ENCODE measurements at places on chromosomes 6 and 20.

DNA sequence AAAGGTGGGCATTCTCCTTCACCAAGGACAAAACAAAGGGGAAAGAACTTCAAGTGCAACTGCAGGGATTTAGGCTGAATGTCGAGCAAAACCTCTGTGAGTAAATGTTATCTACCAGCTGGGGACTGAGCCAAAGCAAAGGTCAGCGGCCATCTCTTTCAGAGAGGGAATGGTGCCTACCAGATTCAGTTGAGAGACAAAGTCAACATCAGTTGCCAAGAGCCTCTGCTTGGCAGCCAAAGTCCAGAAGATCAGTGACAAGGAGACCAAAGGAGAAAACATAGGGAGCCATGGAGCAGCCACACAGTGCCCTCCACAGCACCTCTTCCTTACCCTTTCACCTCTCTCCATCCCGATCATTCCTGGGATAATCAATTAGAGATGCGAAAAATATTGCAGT is 472.5 kb downstream of the KIF16B start:
- DNase-seq: no peak

GRCh38 chr20:39878320-39878719 is 810.7 kb downstream of the MAFB start:
- DNase-seq: no peak

DNA sequence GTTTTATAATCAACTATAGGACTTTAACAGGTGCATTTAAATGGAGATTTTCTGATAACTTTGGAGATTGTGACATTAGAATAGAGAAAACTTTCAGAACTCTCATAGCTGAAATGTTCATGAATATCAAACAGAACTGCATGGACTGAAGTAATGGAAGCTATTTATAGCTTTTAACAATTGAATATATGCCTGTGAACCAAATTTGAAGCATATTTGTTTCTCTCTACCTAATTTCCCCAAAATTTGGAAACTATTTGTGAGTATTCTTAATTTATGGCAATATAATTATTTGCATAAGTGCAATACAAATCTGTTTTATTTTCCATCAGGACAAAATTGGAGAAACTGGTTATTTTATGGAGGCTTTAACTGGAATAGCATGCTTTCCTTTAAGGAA is 96.6 kb downstream of the PLG start:
- no peak for DNase-seq

DNA sequence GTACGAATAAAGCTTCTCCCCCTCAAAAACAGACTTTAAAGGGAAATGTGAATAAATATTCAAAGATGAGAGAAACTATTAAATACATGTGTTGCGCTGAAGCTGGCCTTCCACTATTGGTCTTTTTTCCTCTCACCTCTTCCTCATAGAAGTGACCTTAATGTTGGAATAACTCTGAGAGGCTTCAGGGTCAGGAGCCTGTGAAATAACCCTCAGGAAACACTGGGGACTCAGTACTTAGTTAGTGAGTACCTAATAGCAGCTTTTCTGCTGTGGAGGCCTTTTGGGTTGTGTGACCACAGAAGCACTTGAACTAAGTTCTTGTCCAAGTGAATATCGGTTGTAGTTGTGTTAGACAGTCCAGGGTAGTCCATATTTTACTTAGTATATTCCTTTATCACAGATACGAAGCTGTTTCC is 799 bp upstream of the SHPRH start:
- DNase-seq: no peak

GRCh38 chr6:130787726-130788500 is 39.3 kb upstream of the SMLR1 start:
- no peak for DNase-seq

DNA sequence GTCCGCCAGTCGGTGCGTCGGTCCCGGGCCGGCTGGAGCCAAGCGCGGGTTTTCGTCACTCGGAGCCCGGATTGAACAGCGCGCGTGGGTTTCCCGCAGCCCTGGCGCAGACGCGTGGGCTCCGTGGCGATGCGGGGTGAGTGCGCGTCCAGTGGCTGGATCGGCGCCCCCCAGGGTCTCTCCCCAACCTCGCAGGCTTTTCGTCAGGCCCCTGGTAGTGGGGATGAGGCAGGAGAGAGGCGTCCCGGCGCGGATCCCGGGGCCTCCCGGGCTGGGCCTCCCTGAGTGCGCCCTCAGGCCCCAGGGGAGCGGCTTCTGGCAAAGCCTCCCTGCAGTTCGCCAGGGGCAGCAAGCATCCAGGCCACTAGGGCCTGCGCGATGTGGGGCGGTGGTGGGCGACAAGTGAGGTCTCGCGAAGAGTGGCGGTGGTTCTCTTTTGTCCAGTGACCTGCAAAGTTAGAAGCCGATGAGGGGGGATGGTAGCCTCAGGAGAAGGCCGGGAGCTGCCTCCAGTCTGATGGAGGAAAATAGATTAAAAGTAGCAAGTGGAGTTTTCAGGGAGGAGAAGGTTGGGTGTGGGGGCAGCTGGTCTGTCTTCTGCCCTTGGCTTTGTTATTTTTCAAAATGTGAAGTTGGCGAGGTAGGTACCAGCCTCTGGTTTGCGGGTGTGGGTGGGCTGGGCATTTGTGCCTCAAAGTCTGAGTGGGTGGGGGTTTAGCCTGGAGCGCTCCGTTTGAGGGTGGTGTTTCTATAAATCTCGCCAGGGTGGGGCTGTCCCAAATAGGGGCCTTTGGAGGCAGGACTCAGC is 1.6 kb downstream of the TOX2 start:
- DNase-seq: no peak

GRCh38 chr20:52494244-52494643 is 302.7 kb upstream of the ZFP64 start:
- DNase-seq: peak; percentile 11

DNA sequence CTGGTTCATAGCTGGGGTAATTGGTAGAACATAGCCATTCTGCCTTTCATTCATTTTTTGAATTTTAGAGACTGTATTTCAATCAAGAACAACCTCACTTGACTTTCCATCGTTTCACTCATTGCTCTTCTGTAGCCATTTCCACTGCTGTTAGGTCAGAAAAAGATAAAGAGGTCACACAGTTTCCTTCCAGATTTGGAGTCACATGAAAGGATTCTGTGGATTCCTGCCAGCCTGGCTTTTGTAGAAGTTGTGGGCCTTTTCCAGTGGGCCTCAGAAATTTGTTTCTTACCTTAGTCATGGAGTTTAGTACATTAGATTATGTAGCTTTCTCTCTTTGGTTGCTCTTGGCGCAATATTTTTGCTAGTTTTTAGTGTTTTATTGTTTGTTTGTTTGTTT is 157.8 kb downstream of the SASH1 start:
- DNase-seq: no peak

GRCh38 chr6:119887666-119888065 is 538.1 kb upstream of the MAN1A1 start:
- no peak for DNase-seq

- DNase-seq: peak; percentile 58
Observed at GRCh38 chr20:56429502-56429901, 17.4 kb downstream of the CASS4 start.

GRCh38 chr20:25066386-25066785 is 8.4 kb upstream of the ACSS1 start:
- no peak for DNase-seq

GRCh38 chr6:24897186-24897585 is 38.6 kb downstream of the RIPOR2 start:
- no peak for DNase-seq

DNA sequence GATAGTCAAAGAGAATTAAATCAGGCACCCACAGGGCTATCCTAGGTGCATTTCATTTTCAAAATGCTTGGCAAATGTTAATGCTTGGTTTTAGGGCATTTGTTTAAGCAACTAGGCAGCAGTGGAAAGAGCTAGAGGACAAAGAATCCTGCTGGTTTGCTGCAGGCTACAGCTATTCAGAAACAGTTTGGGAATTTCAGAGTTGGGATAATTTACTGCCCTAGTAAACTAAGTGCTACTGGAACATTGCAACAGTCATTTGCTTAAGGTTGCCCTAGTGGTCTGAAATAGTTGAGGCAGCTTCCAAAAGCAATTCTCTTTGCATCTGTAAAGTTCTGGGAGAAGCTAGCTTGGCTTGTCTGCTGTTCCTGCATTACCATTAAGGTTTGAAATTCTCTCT is 312.7 kb downstream of the LAMA2 start:
- DNase-seq: no peak

DNA sequence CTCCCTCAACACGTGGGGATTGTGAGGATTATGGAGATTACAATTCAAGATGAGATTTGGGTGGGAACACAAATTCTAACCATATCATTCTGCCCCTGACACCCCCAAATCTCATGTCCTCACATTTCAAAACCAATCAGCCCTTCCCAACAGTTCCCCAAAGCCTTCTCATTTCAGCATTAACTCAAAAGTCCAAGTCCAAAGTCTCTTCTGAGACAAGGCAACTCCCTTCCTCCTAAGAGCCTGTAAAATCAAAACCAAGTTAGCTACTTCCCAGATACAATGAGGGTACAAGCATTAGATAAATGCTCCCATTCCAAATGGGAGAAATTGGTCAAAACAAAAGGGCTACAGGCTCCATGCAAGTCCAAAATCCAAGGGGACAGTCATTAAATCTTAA is 39.6 kb upstream of the PLAGL1 start:
- no peak for DNase-seq

DNA sequence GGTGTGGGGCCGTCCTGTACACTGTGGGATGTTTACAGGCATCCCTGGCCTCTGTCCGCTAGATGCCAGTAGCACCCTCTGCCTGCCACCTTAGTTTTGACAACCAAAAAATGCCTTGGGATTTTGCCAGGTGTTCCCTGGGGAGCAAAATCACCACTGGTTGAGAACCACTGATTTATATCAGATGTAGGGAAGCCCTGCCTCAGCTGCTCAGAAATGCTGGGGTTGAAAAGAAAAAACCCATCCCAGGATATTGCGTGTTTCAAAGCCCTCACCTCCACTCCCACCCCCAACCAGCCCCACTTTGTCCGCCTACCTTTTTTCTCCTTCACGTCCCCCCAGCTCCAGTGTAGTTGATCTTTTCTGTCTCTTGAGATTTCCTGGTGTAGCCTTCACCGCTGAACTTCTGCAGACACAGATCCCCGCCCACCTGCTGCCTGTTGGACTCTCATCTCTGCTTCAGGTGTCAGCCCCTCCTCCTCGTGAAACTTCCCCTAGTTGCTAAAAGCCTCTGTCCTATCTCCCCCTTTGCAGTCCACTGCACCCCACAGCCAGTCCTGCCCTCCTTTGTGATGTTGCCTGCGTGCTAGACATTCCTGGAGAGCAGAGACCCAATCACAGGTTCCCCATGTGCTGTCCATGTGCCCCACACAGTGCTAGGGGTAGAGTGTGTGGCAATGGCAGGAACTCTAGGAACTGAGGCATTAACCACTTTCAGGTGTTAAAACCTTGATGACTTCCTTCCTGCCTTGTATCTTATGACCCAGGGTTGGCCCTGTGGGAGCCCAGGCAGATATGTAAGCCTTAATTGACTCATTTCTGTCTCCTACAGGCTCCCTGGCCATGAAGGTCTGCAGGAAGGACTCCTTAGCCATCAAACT is 98.9 kb downstream of the TBC1D7 start:
- DNase-seq: no peak

- DNase-seq: no peak
Observed at GRCh38 chr20:17644451-17644850, 37.6 kb downstream of the RRBP1 start.

DNA sequence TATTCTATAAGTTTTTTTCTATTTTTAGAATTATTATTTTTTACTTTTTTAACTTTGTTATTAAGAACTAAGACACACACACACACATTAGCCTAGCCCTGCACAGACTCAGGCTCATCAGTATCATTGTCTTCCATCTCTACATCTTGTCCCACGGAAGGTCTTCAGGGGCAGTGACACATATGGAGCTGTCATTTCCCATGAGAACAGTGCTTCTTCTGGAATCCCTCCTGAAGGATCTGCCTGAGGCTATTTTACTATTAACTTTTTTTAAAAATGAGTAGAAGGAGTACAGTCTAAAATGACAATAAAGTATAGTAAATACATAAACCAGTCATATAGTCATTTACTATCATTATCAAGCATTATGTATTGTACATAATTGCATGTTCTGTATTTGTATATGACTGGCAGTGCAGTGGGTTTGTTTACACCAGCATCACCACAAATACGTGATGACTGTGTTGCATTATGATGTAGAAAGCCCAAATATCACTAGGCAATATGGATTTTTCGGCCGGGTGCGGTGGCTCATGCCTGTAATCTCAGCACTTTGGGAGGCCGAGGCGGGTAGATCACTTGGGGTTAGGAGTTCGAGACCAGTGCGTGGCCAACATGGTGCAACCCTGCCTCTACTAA is 57.9 kb downstream of the HIVEP1 start:
- DNase-seq: no peak

- DNase-seq: no peak
Observed at GRCh38 chr6:22878706-22879105, 309.3 kb downstream of the HDGFL1 start.

DNA sequence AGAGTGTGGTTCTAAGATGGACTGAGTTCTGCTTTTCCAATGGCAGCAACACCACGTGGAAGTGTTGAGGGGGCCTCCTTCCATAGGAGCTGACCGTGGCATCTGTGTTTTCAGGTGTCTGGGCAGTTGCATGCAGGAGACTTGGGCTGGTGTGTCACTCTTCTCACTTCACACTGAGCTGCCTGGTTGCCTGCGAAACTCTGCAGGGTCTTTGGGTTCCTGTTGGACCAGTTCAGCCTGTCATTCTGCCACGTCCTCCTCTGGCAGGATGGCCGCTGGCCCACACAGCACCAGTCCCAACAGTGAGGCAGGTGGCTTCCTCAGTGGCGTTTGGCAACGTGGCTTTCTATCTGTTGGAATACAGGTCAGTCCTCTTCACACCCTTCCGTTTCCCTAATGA is 16.1 kb upstream of the UNC93A start:
- DNase-seq: no peak

DNA sequence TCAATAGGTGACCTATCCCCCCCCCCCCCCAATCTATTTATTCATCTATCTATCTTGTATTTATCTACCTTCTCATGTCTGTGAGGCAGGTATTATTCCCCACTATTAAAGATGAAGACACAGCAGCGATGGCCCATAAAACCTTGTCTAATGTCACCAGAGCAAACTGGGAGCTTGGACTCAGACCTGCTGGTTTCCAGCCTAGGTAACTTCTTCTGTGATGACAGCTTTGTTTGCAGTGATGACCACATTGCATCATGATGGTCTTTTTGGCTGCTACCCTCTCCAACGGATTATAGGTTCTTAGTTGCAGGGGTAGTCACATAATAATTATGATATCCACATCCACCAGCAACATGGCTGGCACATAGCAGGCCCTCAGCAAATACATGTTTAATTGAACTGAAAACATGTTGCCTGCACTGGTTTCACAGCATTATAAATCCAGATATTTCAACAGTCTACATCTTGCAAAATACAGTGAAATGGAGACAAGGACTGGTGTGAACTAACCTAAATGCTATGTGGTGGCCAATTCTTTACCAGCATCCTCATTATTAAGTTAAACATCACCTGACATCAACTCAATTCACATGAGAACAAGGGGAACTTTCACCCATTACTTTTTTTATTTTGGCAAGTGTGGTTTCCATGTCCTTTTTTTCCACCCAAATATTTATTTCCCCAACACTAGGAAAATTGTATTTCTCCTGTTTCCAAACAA is 712.5 kb upstream of the NRSN1 start:
- DNase-seq: no peak

- DNase-seq: no peak
Observed at GRCh38 chr6:33019372-33019771, 10.0 kb upstream of the HLA-DOA start.

- peak; percentile 65 for DNase-seq
Observed at GRCh38 chr6:72081871-72082270, 195.5 kb downstream of the RIMS1 start.

- no peak for DNase-seq
Observed at GRCh38 chr6:127786109-127786508, 114.7 kb downstream of the THEMIS start.

All from suppressor macrophage (primary cell).